ENCODE measurements at places on chromosomes 6 and 20. TPM values are rescaled to one million over a fixed set of nuclear protein-coding genes. Genes with fewer than 3 reads are reported as not detected.

DNA sequence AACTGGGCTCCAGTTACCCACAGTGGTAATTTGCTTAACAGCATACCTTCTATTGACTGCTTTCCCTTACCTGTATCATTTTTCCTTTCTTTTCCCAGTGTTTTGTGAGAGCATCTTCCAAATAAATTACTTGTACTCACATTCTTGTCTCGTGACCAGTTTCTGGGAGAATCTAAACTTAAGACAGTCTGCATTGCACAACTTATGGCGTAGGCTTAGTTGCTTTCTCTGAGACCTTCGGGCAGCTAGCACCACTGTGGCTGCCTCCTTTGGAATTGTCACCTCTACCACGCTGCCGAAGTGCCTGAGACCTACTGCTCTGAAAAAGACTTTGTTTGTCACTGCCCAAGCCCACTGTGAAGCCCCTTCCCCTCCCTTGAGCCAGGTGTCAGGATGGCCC is 188.1 kb upstream of the BMP2 start:
- no peak for DNase-seq
- H3K36me3 ChIP-seq, result no peaks in the 10 kb centered on the region
- no peak overlapping the region for H3K27ac ChIP-seq
- H3K4me3 ChIP-seq, result no peak overlapping the region
- H3K4me1 ChIP-seq, result no peaks in the 10 kb centered on the region

- H3K27me3 ChIP-seq, result no peaks in the 10 kb centered on the region
- no peaks in the 10 kb centered on the region for H3K36me3 ChIP-seq
- no peak overlapping the region for H3K4me3 ChIP-seq
- no peaks in the 10 kb centered on the region for H3K4me1 ChIP-seq
- no peak overlapping the region for H3K27ac ChIP-seq
Measured at GRCh38 chr20:47773371-47773786, 11.9 kb downstream of the SULF2 start.

GRCh38 chr6:136403110-136403980 is 113.7 kb upstream of the BCLAF1 start:
- no peak for DNase-seq
- no peak overlapping the region for H3K4me3 ChIP-seq
- H3K27me3 ChIP-seq, result peaks cover 3% of the 10 kb centered on the region
- H3K27ac ChIP-seq, result no peak overlapping the region
- no peaks in the 10 kb centered on the region for H3K36me3 ChIP-seq
- no peaks in the 10 kb centered on the region for H3K4me1 ChIP-seq

DNA sequence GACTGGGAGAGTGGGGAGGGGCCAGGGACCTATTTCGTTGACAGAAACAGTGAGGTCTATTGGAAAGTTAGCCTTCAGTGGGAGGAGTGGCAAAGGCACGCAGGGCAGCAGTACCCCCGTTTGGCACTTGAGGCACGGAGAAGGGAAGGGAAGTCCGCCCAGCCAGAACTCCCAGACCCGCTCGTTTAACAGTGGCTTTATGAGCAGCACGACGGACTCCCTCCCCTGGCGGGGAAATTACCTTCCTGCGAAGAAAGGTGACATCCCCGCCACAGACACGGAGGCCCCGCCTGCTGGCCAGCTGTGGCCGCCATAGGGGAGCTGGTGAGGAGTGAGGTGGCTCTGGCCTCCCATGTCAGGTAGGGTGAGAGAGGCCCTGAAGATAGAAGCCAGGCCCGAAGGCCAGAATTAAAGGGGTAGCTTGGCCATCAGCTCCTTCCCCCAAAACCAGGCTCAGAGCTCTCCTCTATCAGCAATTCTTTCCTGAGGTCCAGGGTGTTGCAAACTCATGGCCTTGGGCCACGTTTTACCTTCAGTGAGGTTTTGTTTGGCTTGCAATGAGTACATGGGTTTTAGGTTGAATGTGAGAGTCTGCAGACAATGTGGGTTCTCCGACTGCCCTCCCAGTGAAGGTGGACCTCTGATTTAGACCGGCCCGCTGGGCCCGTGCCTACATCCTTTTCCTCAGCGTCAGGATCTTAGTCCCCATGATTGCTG is 123.7 kb downstream of the MRPL14 start:
- H3K27ac ChIP-seq, result no peak overlapping the region
- peaks cover 35% of the 10 kb centered on the region for H3K27me3 ChIP-seq
- H3K4me1 ChIP-seq, result peaks cover 12% of the 10 kb centered on the region
- H3K36me3 ChIP-seq, result no peaks in the 10 kb centered on the region

DNA sequence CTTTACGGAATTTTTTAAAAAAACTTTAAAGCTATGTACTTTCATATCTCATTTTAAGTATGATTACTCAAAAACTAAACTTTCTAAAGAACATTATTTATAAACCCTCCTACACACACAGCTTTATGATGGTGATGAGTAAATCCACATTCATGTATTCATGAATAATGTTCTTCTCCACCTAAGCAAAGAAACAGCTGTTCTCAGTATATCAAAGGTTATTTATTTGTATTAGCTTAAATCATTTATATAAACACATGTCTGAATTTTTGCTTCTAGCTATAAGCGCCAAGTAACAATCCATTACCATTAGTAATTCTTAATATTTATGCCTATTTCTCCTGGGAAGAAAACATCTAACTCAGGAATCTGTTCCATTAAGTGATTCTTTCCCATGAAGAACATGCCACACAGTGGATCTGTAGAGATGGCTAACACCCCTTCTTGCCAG is 63.3 kb downstream of the SMLR1 start:
- no peaks in the 10 kb centered on the region for H3K36me3 ChIP-seq
- H3K27me3 ChIP-seq, result no peaks in the 10 kb centered on the region
- H3K27ac ChIP-seq, result no peak overlapping the region
- DNase-seq, result no peak
- no peak overlapping the region for H3K4me3 ChIP-seq
- no peaks in the 10 kb centered on the region for H3K4me1 ChIP-seq

DNA sequence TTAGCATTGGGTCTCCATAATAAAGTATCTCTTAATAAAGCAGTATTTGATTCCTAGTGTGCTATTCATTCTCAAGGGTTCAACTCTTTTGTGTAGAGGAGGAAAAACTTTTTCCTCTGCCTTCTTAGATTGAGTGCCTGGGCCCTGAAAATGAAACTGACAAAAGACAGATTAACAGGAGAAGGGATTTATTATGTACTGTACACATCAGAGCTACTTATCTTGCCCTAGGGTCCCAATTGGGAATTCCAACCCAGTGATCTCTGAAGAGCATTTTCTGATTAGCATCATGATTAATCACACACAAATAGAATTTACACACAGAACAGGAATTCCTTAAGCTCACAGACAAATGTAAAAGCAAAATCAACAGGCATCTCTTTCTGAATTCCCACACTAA is 128.9 kb downstream of the CD164 start:
- DNase-seq, result no peak
- no peaks in the 10 kb centered on the region for H3K36me3 ChIP-seq
- no peak overlapping the region for H3K4me3 ChIP-seq
- no peaks in the 10 kb centered on the region for H3K27me3 ChIP-seq

- H3K4me1 ChIP-seq, result peaks cover 26% of the 10 kb centered on the region
- H3K27me3 ChIP-seq, result no peaks in the 10 kb centered on the region
- no peak overlapping the region for H3K4me3 ChIP-seq
- DNase-seq, result no peak
- H3K27ac ChIP-seq, result no peak overlapping the region
Measured at GRCh38 chr20:32577023-32577422, 8.1 kb downstream of the NOL4L start.

DNA sequence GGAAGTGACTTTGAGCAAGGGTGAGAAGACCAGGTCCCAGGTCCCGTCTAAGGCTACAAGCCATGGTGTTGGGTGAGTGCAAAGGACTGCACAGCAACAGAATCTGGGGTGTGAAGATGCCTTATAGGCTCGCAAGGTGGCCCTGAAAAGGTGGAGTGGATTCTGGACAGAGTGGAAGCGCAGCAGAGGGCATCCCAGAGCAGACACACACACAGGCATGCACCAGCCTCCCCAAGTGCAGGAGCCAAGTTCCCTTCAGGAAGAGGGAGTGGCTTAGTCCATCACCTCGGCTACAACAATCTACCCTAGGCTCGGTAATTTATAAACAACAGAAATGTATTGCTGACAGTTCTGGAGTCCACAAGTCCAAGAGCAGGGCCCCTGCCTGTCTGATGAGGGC is 180.1 kb upstream of the PDE10A start:
- H3K27ac ChIP-seq, result no peak overlapping the region
- no peak overlapping the region for H3K4me3 ChIP-seq
- no peaks in the 10 kb centered on the region for H3K4me1 ChIP-seq
- no peaks in the 10 kb centered on the region for H3K36me3 ChIP-seq
- H3K27me3 ChIP-seq, result peaks cover 27% of the 10 kb centered on the region

DNA sequence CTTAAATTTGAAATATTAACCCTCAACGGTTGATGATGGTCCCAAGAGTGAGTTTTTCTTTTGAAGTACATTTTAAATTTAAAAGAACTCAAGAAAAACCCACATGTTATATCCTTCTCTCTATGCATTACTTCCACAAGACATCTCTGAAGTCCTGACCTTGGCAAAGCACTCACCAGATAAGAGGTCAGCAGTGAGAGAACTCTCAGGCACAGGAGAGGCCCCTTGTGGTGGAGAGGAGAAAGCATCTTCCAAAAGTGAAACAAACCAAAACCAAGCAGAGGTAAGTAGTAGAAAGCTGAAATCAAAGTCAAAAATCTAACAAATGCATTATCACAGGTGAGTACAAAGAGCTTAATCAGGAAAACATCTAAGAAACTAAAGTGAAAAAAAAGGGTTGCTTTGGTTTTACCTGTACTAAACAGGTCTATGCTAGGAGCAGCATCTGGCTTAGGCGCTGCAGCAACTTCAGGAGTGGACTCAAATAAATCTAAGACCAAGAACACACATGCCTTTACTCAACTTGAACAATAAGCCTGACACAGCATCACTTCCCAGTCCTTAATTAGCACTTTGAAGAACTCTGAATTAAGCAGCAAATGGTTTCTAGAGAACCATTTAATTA is 80.5 kb downstream of the PRSS35 start:
- no peaks in the 10 kb centered on the region for H3K36me3 ChIP-seq
- H3K27me3 ChIP-seq, result no peaks in the 10 kb centered on the region
- DNase-seq, result no peak
- H3K27ac ChIP-seq, result no peak overlapping the region

DNA sequence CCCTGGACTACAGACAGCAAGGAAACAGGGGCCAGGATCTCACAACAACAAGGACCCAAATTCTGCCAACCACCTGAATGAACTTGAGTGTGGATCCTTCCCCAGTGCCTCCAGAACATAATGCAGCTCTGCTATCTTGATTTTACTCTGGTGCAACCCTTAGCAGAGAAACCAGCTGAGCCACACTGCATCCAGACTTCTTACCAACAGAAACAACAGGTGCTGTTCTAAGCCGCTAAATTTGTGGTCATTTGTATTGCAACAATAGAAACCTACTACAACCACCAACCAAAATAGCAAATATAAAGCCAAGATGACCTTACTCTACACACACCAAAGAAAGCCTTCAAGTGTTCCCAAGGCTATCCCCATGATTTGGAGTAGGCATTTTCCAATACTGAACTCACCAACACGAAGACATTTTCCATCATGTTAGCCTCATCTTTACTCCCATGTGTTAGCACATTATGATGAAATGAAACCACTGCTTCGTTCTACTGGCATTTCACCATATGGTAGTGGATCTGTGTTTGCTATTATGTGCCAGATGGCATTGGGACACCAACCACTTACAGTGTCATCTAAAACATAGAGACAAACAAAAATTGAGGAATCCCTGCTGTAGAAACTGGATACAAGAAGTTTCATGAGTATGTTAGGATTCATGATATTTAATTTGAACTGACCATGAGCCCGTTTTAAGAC is 249.8 kb upstream of the ID4 start:
- no peak overlapping the region for H3K27ac ChIP-seq
- no peaks in the 10 kb centered on the region for H3K27me3 ChIP-seq
- no peaks in the 10 kb centered on the region for H3K4me1 ChIP-seq
- H3K4me3 ChIP-seq, result no peak overlapping the region
- no peak for DNase-seq

DNA sequence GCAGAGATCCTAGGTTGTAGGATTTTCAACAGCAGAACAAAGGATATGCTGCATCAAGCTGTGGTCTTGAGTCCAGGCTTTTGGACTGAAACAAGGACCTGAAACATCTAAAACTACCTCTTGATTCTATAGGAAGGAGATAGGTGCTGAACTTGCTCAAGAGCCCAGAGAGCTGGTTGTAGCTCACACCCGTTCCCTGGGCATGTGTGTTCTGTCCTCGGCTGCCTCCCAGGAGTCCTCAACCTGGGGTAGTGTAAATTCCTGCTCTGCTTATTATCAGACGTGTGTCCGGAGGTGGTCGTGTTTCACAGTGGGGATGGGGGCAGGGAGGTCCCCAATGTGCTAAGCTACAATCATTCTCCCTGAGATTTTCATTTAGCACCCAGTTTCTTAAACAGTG is 4.8 kb downstream of the NOP56 start:
- H3K36me3 ChIP-seq, result peaks cover 79% of the 10 kb centered on the region
- H3K27me3 ChIP-seq, result no peaks in the 10 kb centered on the region
- H3K27ac ChIP-seq, result no peak overlapping the region
- peaks cover 44% of the 10 kb centered on the region for H3K4me1 ChIP-seq
- no peak for DNase-seq
- no peak overlapping the region for H3K4me3 ChIP-seq

DNA sequence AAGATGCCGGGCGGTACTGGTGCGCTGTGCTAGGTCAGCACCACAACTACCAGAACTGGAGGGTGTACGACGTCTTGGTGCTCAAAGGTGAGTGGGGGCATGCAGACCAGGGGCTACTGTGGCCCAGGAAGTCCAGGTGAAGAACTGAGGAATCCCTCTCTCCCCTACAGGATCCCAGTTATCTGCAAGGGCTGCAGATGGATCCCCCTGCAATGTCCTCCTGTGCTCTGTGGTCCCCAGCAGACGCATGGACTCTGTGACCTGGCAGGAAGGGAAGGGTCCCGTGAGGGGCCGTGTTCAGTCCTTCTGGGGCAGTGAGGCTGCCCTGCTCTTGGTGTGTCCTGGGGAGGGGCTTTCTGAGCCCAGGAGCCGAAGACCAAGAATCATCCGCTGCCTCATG is 1.0 kb downstream of the LY6G6F start:
- no peak for DNase-seq
- H3K27me3 ChIP-seq, result peaks cover 1% of the 10 kb centered on the region
- H3K27ac ChIP-seq, result no peak overlapping the region
- peaks cover 31% of the 10 kb centered on the region for H3K4me1 ChIP-seq
- no peak overlapping the region for H3K4me3 ChIP-seq

FAM50B gene
- total RNA-seq, result 12.7 TPM

RIPPLY2 gene
- total RNA-seq, result not detected

OR2H1 gene
- not detected for total RNA-seq

RNF8 gene
- total RNA-seq, result 23.1 TPM

JARID2 gene
- 27.6 TPM for total RNA-seq

TAF11 gene
- 29.8 TPM for total RNA-seq

OPRL1 gene
- 1.6 TPM for total RNA-seq

Measured in activated CD4-positive, alpha-beta T cell treated with anti-CD3 and anti-CD28 coated beads, Interleukin-2, amount 10 ng/mL, durations not matched to agents 7 days and 5 days (primary cell).